OCI-M1 (cell line): ENCODE measurements at places on chromosomes 1 and 21.
A peak's percentile ranks its signal among the peaks of the same experiment; 100 is the strongest.

- no peak for DNase-seq
These were observed 19.8 kb upstream of the ABCD3 start for GRCh38 chr1:94398356-94398755.

DNA sequence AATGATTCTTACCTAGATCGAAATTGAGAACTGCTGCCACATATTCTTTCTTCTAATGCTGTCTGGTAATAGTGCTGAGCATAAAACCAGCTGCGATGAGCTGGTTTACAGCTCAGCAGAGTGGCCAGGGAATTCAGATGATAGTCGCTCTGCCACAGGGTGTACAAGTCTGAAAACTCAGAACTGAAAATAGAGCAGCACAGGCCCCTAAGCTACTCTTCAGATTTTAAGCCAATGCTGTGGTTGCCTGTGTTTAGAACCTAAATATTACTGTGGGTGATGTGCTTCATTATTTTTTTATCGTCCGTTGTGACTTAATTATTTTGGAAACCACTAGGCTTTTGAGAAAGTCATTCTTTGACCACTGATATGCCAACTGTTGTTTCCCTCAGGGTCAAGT lies 152.0 kb downstream of the ADGRL4 start:
- no peak for DNase-seq

DNA sequence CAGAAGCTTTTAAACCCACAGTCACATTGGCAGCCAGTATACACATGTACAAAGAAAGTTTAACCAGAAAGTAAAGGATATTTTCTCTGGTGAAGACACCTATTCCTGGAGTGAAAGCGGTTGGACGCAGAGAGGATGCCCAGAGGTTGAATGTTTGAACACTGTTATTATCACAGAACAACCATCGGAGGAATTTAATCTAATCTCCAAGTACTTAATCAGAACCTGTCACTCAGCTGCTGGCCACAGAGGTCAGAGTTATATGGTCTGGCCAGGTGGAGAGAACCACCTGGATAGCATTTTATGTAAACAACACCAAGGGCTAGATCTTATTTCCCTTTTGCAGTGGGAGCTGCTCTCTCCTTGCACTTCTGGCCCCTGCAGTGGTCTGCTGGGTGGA lies 29.4 kb downstream of the SPATA46 start:
- no peak for DNase-seq

- DNase-seq, result no peak
These were observed 189.2 kb downstream of the SLC45A1 start for GRCh38 chr1:8506995-8507615.

- no peak for DNase-seq
These were observed 134.1 kb downstream of the SYT14 start for GRCh38 chr1:210072129-210072528.

DNA sequence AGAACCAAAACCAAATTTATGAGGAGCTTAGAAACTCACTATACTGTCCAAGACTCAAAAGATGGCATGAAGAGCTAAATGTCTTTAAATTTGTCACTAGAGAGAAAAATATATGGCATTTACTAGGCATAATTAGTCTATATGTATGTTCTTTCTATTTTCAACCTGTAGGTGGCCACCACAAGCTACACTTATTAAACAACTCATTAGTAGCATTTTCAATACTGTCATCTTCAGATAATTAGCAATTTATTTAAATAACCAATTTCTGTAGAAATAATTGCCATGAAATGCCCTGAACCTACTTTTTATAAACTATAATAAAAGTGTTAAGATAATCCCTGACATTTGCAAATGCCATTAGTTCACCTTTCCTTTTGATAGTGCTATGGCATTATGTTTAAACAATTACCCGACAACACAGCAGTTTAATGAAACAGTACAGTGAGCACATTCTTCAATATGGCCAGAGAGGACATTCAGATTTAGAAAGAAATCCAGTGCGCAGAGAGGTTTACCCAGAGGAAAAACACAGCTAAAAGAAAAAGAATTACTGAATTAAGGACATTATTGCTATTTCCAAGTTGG lies 522.5 kb downstream of the PTBP2 start:
- DNase-seq, result peak; percentile 40

DNA sequence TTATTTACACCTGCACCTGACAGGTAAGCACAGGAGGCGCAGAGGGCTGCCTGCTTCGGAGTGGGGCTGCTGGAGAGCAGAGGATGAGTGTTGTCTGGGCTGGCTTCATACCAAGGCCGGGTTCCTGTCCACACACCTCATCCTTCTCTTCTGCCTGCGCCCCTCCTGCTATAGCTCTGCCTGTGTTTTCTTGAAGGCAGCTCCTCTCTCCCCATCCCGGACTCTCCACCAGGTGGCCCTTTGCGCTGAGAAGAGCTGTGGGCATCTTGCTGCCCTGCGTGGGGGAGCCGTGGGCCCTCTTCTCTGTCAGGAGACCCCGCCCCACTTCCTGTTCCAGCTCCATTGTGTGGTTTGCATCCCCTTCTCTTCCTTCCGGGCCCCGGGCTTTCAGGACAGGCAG lies 35.0 kb downstream of the ARHGEF10L start:
- no peak for DNase-seq

GRCh38 chr21:42837421-42838211 lies 41.7 kb downstream of the WDR4 start:
- DNase-seq, result no peak

DNA sequence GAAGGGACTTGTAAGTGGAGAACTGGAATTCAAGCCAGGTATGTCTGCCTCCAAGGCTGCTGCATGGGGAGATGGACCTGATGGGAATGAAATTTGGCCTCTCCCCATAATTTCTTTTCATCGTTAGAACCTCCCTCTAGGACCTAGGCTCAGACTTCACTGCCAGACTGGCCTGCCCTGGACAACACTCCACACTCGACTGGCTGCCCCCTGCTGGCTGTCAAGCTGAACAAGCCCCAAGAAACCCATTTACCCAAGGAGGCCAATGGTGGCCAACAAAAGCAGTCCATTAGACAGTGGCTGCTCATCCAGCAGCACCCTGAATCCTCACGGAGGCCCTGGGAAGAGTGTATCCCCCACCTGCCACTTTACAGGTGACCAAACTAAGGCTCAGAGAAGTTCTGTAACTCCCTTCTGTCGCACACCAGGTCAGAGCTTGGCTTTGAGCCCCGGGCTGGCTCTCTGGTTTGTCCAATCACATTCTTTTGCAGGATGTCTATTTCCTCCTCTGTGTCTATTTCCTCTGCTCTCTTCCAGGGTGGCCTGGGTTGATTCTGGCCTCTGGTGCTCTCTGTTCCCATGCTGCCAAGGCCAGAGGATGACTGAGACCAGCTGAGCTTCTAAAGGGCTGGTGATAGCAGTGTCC lies 3.8 kb downstream of the RNF186 start:
- peak; percentile 57 for DNase-seq

DNA sequence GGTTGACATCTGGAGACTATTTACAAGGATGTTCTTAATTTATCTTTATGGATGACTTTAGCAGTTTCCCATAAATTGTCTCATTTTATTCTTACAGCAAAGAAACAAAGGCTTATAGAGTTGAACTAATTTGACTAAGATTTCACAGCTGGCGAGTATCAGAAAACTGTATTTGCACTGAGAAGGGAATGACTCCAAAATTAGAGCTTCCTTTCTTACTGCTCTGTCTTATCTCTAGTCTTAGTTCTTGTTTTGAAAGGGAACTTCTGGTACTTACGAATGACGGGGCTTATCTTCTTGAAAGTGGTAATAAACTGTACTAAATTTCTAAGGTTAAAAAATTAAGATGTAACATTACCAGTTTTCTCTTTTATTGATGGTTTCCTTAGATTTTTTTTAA lies 13.6 kb downstream of the CNST start:
- DNase-seq, result peak; percentile 86

GRCh38 chr1:25796811-25797458 lies 3.1 kb upstream of the SELENON start:
- peak; percentile 86 for DNase-seq

DNA sequence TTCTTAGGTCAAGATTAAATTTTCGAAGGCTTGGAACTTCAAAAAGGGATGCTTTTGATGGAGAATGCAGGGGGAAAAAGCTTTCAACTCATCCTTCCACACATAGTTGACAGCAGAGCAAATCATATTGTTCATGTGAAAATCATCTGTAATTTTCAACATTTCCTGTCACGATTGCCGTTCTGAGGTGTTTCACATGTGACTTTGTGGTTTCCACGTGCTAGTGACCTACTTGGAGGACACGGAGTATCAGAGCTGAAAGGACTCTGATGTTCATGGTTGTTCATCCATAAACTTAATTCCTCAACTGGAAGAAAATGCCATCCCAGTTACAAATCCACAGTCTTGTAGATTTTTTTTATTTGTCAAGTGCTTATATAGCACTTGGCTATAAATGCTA lies 79.1 kb downstream of the ZP4 start:
- no peak for DNase-seq

DNA sequence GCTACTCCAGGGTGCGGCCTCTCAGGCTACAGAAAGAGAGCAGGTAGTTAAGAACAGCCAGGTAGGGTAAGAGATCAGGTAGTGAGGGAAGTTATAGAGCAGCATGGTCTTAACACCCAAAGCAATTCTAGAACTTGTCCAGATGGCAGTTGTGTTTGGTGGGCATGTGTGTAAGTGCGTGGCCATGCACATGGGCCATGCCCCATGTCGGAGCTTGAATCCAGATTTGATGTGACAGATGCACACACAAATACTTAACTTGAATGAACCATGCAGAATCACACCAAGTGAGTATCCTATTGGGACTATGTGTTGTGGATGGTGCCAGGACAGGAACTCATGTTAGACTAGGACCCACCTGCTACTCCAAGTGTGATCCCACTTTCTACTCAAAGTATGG lies 145.7 kb upstream of the HMGB4 start:
- DNase-seq, result no peak

DNA sequence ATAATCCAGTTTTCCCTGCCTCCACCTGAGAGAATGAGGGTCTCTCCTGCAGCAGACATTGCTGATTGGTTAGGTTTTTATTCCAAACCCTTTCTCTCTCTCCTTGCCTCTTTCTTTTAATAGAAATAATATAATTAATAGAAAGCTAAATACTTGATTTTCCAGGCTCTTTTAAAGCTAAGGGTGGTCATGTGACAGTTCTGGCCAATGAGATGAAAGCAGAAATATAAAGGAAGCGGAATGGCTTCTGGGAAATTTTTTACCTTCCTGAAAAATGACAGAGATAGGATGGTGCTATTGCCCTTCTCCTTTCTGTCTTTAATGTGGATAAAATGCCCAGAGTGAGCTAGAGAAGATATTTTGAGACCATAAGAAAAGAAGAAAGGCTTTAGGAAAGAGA lies 35.6 kb downstream of the DNAI4 start:
- DNase-seq, result no peak

DNA sequence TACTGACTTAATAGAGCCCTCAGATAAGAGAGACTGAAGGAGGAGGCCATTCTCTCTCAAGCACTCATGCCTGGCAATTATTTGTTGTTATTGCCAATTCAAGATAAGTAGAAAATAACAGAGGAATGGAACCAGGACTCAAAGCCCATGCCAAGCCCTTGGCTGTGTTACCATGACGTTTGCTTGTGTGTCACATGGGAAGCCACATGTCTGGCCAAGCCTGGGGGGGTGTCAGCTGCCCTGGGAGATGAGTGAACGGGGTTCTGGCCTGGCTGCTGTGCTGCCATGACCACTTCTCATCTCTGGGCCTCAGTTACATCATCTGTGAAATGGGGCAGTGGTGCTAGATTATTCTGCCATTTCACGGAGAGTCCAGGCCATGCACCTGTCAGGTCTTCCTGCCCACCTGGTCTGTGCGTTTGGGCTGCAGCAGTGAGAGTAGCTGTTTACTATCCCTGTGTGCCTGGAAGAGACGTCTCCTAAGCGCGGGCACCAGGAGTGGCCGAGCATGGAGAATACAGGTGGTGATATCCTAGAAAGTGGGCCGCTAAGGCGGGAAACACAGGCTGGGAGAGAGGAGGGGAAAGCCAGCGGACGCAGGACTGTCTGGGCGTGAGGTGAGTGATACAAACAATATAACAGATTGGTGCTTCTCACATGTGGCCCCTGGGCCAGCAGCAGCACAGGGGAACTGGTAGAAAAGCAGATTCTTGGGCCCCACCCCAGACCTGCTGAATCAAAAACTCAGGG lies 67.8 kb downstream of the MAN1C1 start:
- no peak for DNase-seq

DNA sequence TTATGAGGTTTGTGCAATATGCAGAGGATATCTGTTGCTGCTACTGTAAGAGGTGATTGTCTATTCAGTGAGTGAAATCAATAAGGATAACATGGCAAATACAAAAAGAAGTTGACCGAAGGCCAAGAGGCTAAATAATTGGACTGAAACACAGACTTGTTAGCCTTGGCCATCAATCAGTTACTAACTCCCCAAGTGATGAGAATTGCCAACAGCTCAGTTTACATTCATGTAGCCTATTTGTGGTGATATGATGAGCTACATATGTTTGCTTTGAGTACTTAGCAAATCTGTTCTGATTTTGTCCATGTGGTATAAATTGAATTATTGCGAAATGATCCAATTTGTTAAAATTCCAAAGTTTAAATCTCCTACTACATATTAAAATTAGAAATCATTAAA lies 68.6 kb upstream of the VAV3 start:
- DNase-seq, result no peak

DNA sequence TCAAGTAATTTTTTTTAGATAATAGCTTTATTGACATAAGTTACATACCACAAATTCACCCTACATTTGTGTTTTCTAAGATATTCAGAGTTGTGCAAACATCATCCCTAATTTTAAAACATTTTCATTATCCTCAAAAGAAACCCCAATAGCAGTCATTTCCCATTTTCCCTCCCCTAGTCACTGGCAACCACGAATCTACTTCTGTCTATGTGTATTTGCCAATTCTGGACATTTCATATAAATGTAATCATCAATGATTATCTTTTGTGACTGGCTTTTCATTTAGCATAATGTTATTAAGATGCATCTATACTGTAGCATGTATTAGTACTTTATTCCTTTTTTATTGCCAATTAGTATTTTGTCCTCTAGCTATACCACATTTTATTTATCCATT lies 88.8 kb upstream of the SLFNL1 start:
- no peak for DNase-seq
